ENCODE measurements at places on chromosomes 2 and 18.

DNA sequence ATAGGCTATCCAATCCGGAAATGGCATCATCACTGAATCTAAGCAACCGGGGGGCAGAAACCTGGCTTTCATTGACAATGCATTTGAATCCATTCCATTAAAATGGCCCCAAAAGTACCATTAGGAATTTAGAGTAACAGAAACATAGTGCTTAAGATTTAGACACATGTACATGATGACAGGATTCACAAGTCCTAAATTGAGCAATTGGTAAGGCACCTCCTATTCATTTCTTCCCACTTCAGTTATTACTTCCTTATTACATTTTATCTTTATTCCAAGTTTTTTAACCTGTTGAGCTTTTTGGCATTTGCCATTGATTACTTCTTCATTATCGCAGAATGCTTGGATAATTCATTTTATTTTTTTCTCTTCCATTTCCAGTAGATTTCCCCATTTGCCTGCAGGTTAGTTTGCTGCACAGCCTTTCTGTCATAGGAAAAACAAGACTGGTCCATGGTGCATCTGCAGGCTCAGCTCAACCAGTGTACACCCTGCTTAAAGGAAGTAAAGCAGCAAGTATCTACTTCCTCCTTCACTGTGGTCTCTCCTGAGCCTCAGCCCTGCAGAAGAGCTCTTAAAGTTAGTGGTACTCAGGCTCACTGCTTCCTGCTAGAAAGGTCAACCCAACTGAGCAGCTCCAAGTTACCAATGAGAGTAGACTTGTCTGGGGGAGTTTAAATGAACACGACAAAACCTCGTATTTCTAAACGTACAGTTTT lies 89.2 kb downstream of the DOCK10 start:
- no peak for DNase-seq

DNA sequence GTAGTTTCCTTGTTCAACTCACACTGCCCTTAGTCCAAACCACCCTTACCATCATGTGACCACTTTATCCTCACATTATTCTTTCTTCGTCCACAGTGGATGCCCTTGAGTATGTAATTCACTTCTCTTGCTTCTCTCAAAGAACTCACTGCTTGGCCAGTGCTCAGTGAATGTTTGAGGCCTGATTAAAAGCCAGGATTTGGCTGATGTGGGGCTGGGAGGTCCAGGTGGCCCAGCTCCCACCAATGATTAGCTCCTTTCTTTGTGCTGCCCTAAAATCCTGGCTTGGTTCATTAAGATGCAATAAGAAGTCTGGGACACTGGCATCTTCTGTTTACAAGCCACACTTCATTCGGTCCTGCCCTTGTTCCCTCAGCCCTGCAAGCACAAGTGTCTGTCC lies 97.8 kb upstream of the CELF4 start:
- DNase-seq, result no peak

- DNase-seq, result no peak
These were observed 8.4 kb upstream of the IKZF2 start for GRCh38 chr2:213159768-213160167.

GRCh38 chr2:113965644-113966043 lies 75.8 kb downstream of the ACTR3 start:
- no peak for DNase-seq

DNA sequence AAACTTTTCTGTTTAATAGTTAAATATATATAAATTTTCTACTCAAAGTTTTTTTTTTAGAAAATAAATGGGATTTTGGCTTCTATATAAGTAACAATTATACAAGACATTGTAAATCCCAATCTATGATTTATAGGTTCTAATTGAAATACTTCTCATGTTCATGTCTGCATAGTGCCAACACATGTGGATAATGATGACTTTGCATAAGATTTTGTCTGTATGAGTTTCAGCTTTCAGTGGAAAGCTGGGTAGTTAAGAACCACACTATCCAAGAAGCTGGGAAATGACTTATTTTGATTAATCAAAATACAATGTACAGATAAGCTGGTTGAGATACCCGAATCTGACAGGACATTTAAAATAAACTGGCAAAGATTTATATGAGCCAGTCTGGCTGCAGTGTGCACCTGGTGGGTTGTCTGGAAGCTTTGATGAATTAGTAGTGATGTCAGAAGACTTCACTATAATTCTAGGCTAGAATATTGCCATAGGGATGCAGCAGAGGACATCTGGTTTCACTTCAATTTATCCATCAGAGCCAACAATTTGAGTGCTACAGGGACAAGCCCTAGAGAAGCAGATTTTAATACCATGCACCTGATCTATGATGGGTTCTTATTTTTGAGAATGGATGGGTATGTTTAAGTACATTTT lies 45.4 kb downstream of the EML6 start:
- DNase-seq, result no peak

GRCh38 chr2:14932285-14932684 lies 299.8 kb downstream of the LRATD1 start:
- no peak for DNase-seq

GRCh38 chr18:2597639-2598038 lies 26.3 kb downstream of the NDC80 start:
- DNase-seq, result no peak

DNA sequence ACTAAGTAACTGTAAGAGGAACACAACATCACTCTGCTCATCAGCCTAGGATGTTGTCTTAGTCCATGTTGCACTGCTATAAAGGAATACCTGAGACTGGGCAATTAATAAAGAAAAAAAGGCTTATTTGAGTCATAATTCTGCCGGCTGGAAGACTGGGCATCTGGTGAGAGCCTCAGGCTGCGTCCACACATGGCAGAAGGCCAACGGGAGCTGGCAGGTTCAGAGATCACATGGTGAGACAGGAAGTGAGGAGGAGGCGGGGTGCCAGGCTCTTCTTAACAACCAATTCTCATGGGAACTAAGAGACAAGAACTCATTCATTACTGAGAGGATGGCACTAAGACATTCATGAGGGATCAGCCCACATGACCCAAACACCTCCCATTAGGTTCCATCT lies 46.8 kb downstream of the EPG5 start:
- DNase-seq, result no peak

Measured in fibroblast of skin of left biceps (primary cell).